Aortic smooth muscle cell (primary cell): ENCODE measurements at places on chromosomes 7 and 10. TPM values are rescaled to one million over a fixed set of nuclear protein-coding genes. Genes with fewer than 3 reads are reported as not detected.

Gene RABGEF1
- 42.2 and 59.3 TPM in 2 replicates for total RNA-seq

Gene SFTPA1
- not detected in 2 replicates for total RNA-seq

Gene HPS6
- total RNA-seq: 21.5 and 22.5 TPM in 2 replicates

Gene WEE2
- not detected in 2 replicates for total RNA-seq

Gene CALCR
- total RNA-seq: not detected in 2 replicates

Gene OGA
- 110 and 170 TPM in 2 replicates for total RNA-seq

Gene FMC1
- 8.8 and 11.8 TPM in 2 replicates for total RNA-seq

Gene ANXA8
- total RNA-seq: not detected in 2 replicates

Gene IFIT1B
- total RNA-seq: 0.06 TPM in 1 of 2 replicates, not detected in the other

Gene PRKAR2B
- 1.6 and 3.8 TPM in 2 replicates for total RNA-seq

Gene NPC1L1
- not detected in 2 replicates for total RNA-seq

Gene ANK3
- 317 and 464 TPM in 2 replicates for total RNA-seq

Gene ZNF783
- 9.5 and 11.9 TPM in 2 replicates for total RNA-seq

Gene FAM241B
- total RNA-seq: 0.13 and 0.19 TPM in 2 replicates

Gene ZNF107
- total RNA-seq: 1.7 TPM in 2 replicates

Gene STEAP1B
- total RNA-seq: 18.9 and 28.8 TPM in 2 replicates
